ENCODE measurements at places on chromosomes 7 and 10. TPM values are rescaled to one million over a fixed set of nuclear protein-coding genes. Genes with fewer than 3 reads are reported as not detected.

- no peak for DNase-seq
Measured at GRCh38 chr7:47932016-47932415, 16.2 kb downstream of the PKD1L1 start.

DNA sequence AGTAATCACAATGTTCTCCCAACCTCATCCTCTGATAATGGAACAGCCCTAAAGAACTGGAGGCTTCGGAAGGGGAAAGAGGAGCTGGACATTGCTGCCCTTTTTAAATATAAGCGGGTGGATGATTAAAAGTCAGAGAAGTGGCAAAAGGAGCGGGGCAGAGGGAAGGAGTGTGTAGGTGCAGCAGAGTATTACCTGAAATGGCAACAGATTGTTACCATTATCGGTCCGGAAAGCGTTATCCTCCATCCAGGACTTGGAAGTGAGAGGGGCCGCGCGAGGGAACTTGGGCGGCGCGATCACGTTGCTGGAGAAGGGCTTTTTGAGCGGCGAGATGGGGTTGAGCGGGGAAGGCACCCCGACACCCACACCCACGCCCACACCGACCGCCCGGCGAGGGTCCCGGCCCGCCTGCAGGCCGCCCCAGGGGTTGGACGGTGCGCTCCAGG is 51.7 kb downstream of the CPEB3 start:
- no peak for DNase-seq

Gene PBLD
- 1.2 TPM for total RNA-seq

Gene PIK3AP1
- 1.5 TPM for total RNA-seq

Gene SPDYE2B
- not detected for total RNA-seq

Measured in CD4-positive, CD25-positive, alpha-beta regulatory T cell (primary cell).